ACHN (cell line): ENCODE measurements at places on chromosomes 16 and 17.

DNA sequence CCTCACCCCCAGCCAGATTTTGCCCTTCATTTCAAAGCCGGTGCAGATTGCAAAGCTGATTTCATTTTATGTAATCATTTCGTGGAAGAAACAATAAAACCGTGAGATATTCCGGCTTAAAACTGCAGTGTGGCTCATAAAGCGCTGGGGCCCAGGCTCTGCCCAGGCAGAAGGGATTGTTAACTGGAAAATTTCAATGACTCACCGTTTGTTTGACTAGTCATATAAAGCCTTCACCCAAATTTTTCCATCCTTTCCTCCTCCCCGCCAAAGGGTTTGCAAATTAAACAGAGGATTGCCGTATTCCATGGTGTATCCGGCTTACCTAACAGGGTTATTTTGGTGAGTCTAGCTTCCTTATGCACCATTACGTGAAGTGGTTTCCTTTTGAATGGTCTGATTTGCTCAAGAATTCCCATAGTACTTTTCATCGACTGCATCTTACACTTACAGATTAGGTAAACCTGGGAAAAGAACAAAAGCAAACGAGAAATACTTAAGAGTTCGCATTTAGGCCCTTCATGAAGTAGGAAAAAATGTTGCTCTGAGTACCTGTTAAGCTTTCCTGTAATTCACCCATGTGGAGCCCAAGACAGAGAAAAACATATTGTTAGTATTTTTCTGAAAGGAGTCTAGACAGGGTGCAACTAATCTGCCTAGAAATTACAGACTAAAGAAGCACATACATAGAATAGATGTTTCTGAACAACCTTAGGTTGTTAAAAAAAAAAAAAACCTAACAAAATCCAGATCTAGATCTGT lies 949 bp upstream of the GSPT1 start:
- peak; percentile 84 for DNase-seq

DNA sequence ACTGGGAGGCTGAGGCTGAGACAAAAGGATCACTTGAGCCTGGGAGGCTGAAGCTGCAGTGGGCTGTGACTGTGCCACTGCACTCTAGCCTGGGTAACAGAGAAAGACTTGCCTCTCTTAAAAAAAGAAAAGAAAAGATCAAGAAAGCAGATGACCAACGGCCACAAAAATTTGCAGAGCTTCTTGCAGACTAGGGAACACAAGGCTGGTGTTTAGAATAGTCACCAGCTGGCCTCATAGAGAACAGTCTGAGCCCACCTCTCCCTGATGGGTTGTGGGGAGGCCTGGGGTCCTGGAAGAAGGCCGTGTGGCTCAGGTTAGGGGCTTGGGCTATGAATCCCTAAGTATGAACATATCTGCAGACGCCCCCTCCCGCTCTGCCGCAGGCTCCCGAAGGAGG lies 73.7 kb upstream of the MED9 start:
- DNase-seq = no peak

- no peak for DNase-seq
Measured at GRCh38 chr16:49093939-49094338, 187.7 kb downstream of the CBLN1 start.

DNA sequence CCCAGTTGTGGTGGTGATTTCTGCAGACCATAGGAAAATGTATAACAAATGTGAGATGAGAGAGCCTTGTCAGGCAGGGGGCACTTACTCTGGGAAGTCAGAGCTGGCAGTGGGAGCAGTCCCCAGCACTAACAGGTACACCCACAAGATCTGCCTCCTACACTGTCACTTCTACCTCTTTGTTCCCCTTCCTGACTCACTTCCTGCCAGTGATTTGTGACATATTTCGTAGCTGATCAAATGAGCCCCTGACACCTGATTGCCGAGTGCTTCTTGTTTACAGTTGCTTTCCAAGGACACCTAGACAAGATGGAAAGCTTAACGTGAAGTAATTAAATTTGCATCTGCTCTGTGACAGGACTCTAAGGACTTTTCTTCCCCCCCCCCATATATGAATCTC lies 40.5 kb downstream of the FTO start:
- DNase-seq = no peak

- peak; percentile 53 for DNase-seq
Measured at GRCh38 chr17:71460943-71461342, 659.9 kb upstream of the SOX9 start.

GRCh38 chr17:66169839-66170238 lies 22.1 kb downstream of the CEP112 start:
- no peak for DNase-seq

- DNase-seq = no peak
Measured at GRCh38 chr17:48084932-48085331, 16.3 kb downstream of the CBX1 start.

DNA sequence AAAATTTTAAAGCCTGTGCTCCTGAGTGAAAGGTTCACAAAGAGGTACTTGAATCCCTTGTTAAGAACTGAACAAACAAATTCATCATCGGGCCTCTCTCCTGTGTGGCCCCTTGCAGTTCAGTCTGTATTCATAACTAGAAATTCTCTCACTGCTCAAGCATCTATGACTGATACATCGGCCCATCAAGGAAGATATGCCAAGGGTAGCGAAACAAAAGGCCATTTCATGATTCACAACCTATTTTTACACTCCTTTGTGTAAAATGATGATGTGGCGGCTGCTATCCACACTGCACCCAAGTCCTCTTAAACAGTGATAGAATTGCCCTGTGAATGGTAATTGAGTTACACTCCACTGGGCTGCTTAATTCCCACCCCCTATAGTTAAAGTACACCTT lies 204.6 kb downstream of the STX8 start:
- DNase-seq = peak; percentile 67

- DNase-seq = no peak
Measured at GRCh38 chr17:83193336-83194185, 114.2 kb downstream of the METRNL start.

GRCh38 chr16:67098599-67098998 lies 11.1 kb upstream of the PHAF1 start:
- DNase-seq = no peak

- no peak for DNase-seq
Measured at GRCh38 chr16:2609827-2610470, 72.1 kb downstream of the PDPK1 start.

DNA sequence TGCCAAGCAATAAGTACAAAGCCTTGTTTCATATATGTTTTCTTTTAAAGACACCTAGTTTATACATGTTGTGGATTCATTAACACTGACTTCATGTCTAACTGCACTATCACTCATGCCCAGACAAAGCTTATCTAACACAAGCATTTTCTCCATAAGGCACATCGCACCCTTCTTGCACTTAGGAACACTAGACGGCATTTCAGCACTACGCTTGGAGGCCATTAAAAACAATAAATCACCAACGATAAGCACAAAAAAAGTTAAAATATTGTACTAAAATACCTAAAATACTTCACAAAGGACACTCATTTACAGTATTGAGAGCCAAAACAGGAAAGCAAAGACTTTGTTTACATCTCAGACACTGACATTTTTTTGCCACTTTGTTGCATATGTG lies 39.0 kb upstream of the TEKT3 start:
- no peak for DNase-seq

DNA sequence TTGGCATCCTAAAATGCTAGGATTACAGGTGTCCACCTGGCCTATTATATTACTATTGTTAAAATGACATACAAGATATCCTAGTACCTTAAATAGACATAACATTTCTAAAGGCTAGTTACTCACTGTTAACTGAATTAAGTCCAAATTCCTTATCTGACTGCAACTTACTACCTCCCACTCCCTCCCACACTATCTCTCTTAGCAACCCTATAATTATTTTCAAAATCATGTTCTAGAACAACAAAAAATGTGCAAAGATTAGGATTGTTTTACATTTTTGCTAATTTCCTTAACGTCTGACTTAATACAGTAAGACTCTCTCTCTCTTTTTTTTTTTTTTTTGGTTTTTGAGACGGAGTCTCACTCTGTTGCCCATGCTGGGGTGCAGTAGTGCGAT lies 2.2 kb upstream of the ATF7IP2 start:
- DNase-seq = no peak

- DNase-seq = peak; percentile 46
Measured at GRCh38 chr17:18319604-18320256, 4.6 kb downstream of the SMCR8 start.

DNA sequence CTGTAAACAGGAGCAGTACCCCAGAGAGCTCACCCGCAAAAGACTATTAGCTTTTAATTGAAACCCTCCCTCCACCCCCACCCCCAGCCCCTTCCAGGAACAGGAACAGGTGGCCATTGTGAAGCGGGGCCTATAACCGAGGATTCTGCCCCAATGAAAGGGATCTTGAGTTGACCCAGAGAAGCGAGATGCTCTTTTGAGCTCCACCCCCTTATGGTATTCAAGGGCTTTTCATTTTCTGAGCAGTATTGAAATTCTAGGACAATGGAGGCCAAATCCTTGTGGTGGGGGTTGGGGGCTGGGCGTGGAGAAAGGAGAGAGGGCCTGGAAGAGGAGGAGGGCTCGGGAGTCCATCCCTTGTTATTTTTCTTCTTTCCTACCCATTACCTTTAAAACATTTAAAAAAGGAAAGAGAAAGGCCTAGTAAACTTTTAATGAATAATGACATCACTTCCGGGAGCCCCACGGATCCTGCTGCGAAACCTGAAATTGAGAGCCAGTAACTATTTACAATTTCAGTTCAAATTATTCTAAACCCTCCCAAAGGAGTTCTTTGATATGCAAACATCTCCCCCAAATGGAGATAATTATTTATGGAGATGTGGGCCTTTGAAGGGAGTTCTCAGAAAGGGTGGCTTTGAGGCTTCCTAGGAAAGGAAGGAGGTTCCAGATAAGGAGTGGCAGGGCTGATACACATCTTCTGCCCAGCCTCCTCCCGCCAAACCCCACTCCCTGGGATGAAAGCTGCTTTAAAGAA lies 30.5 kb downstream of the HS3ST3B1 start:
- DNase-seq = no peak

DNA sequence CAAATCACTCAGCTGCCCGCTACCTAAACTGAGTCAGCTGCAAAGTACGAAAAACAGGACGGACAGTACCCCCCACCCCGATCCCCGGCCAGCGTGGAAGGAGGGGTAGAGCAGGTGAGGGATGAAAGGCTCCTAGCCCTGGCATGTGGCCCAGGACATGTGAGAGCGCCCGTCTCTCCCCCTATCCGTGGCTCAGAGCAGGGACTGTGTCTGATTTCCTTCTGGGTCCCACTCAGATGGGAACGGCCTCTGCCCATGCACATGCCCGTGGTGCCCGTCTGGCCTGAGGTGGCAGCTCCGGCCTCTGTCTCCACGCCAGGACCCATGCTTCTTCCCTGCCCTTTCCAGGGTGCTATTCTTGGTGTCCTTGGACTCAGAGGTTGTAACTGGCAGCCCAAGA lies 30.2 kb upstream of the RASD1 start:
- DNase-seq = no peak

- DNase-seq = no peak
Measured at GRCh38 chr17:72297326-72298115, 176.7 kb downstream of the SOX9 start.

GRCh38 chr17:8038954-8039610 lies at the start of gene ALOX15B:
Gene ALOX15B, plus strand, starts transcription at chr17:8039059. Its CDS starts 97 bp downstream, at chr17:8039156.
- DNase-seq = no peak

DNA sequence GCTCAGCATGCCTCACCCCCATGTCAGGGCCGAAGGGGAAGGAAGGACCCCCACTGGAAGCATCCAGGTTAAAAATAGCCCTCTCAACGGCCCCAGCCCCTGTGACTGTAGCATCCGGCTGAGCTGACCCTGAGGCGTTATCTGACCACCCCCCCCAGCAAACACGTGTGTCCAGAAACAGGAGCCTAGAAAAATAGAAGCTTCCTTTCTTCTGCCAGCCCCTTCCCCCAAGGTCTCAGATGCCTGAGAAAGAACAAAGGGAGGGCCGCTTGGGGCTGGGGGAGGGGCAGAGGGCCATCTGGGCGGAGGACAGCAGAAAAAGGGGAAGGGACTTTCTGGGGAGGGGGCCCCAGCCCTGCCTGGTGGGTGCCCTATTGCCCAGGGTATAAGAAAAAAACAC lies 55.8 kb downstream of the ACTG1 start:
- DNase-seq = no peak

GRCh38 chr17:46851029-46851741 lies at the start of gene WNT9B:
Gene WNT9B, plus strand, starts transcription at chr17:46851583. Its CDS starts 56 bp downstream, at chr17:46851639.
- no peak for DNase-seq

DNA sequence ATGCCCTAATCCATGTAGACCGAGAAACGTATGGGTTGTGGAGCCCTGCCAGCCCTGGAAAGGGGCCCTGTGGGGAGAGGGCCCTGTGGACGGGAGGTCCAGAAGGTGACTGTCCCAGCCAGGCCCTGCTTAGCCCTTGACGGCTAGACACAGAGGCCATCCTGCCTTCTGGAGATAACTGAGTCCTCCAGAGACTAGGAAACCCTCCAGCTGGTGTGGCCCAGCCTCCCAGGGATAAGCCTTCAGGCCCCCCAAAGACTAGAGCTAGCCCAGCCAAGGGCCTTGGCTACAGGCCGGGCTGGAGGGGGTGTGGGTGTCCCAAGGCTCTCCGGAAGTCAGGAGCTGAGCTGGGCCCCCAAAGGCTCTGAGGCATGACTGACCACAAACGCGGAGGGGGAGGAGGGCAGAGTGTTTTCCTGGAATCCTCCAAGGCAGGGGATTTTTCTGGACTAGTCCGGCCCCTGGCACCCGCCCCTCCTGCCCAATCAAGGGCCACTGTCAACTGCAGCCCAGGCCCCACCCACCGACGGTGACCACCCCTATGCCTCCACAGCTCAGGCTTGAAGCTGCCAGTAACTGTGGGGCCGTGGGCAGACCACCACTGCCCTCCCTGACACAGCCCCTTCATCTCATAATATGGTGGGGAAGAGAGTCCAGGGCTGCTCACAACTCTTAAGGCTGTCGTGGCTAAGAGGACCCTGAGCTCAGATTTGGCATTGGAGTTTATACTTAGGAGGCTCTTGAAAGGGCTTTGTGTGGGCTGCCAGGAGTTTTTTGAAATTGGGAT lies 885 bp upstream of the VASN start:
- no peak for DNase-seq

GRCh38 chr17:15117239-15117638 lies 147.9 kb downstream of the PMP22 start:
- no peak for DNase-seq

GRCh38 chr17:79866791-79867518 lies 27.7 kb upstream of the CBX4 start:
- no peak for DNase-seq

DNA sequence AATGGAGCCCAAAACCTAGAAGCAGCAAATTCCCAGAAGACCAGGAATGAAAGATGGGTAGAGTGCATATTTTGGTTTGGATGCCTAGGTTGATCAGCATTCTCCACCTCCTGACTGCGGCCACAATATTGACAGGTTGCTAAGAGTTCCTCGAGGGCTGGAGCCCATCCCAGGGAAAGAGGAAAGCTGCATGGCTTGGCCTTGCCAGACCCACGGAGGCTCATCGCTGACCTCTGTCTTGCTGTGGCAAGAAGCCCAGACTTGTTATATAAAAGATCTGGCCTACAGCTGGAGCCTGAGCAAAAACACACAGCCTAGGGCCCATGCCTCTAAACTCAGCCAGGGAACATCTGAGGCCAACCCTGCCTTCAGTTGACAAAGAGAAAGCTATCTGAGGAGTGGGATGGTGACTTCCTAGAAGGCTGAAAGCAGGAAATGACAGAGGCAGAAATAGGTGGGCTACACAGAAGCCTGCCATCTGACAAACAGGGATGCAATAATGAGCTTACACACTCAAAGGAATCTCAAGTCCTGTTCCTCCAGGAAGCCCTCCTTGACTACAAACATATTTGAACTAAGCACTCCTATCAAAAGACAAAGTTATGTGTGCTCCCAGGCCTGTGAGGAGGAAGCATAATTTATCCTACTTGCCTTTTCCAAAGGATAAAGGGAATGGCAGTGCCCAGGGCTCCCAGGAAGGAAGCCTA lies 22.5 kb upstream of the SLC35B1 start:
- DNase-seq = no peak

- DNase-seq = no peak
Measured at GRCh38 chr16:27685807-27686206, 135.9 kb downstream of the KATNIP start.
